ENCODE measurements at places on chromosomes 2 and 18.

- DNase-seq: no peak
Measured at GRCh38 chr2:25250331-25251070, 82.1 kb upstream of the POMC start.

DNA sequence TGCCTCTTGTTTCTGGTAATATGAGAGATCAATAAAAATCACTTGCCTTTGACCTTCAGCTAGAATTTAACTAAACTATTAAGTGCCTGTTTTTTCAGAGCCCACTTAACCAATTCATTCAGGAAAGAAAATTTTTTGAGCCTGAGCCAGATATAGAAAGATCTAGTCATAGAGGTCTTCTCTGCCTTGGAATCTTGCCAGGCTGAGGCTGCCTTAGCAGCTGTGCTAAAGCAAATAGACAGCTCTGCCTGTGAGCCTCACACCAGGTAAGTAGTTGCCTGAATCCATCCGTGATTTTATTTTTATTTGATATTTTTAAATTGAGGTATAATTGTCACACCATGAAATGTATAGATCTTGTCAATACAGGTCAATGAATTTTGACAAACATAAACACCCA lies 27.4 kb downstream of the EVX2 start:
- no peak for DNase-seq

DNA sequence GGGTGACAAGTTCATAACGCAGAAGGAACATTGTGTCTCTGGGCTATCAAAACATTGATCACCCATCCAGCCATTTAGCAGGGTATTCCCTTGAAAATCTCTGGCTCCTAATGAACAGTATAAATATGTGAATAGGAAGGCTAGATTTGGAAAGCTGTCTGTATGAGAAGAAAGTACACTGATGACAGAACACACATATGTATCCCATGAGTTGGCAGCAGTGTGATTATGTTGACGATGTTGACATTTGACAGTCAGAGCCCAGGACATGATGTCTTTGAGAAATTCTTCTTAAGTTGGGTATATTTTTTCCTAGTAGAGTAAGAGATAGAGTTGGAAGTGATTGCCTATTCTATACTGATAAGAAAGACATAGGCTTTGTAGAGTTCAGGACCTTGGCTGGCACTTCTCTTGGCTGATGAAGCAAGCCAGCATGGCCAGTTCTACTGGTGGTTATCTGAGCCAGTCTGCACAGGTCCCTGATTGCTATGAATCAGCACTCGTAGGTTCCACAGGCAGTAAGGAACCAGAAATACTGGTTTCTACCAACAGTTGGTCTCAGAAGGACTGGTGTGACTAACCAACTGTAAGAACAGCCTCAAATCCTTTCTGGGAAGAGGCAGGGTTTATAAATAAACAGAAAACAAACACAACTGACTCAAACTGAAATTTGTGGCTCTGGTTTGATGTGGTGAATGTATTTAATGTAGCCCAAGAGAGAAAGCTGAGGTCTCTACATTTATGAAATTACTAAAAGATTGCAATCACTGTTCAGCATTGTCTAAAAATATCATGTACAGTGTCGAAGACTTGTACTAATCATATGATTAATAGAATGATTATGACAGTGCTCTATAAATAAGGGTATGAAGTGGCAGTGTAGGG lies 43.9 kb upstream of the RAPH1 start:
- no peak for DNase-seq

GRCh38 chr2:46314065-46314835 lies 17.0 kb downstream of the EPAS1 start:
- DNase-seq: no peak
